ENCODE measurements at places on chromosomes 3 and 15. TPM values are rescaled to one million over a fixed set of nuclear protein-coding genes. Genes with fewer than 3 reads are reported as not detected.

GRCh38 chr3:177934001-177934891, 602.0 kb upstream of the KCNMB2 start:
- no peaks in the 10 kb centered on the region for H3K27me3 ChIP-seq
- no peaks in the 10 kb centered on the region for H3K4me1 ChIP-seq
- no peak overlapping the region for H3K4me3 ChIP-seq
- H3K27ac ChIP-seq, result no peak overlapping the region
- no peak for DNase-seq

GRCh38 chr3:54877730-54878129, 50.1 kb downstream of the LRTM1 start:
- no peaks in the 10 kb centered on the region for H3K4me1 ChIP-seq
- no peaks in the 10 kb centered on the region for H3K27me3 ChIP-seq
- H3K36me3 ChIP-seq, result no peaks in the 10 kb centered on the region
- H3K4me3 ChIP-seq, result no peak overlapping the region
- no peak overlapping the region for H3K27ac ChIP-seq
- DNase-seq, result no peak

DNA sequence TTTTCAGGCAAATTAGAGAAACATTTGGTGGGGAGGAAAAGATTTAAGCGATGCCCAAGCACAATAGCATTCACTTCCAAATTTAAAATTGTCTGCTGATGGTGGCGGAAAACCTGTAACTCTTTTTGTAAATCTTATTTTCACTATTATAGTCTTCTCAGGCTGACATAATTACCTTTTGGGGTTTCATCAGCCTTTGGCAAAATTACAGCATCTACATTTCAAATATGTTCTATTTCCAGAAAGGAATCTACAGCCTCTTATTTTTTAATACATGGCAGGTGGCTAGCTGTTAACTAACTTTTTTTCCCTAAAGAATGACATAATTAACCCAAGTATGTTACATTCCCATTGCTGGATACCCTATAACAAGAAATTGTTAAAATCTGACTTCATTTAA, 391.5 kb upstream of the CCDC54 start:
- H3K4me3 ChIP-seq, result no peak overlapping the region
- no peaks in the 10 kb centered on the region for H3K27me3 ChIP-seq

DNA sequence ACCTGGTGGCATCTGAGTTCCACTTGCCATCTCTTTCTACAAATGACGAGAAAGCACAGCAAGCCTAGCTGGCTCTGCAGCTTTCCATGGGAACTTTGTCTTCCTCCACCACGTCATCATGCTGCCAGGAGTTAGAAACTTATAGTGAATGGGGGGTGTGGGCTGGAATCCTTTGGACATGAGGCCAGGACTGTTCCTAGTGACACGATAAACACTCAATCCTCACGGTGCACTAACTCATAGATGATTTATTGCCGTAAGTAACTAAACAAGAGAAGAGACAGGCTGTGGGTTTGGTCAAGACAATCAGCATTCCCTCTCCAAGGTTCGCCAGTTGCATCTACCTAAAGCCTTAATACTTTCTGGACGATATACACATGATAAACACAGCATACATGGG, 50.6 kb downstream of the OXNAD1 start:
- DNase-seq, result no peak
- H3K36me3 ChIP-seq, result peaks cover 54% of the 10 kb centered on the region
- no peak overlapping the region for H3K27ac ChIP-seq
- no peaks in the 10 kb centered on the region for H3K27me3 ChIP-seq
- peaks cover 97% of the 10 kb centered on the region for H3K4me1 ChIP-seq

SMCO1 gene
- not detected for total RNA-seq

All from CD4-positive, alpha-beta memory T cell (primary cell).